Gastroesophageal sphincter (tissue), 4 donors: ENCODE measurements at places on chromosomes 1 and 21.

GRCh38 chr21:36732217-36732616 is 33.3 kb downstream of the SIM2 start:
- peaks cover 89% of the 10 kb centered on the region for H3K27me3 ChIP-seq
- no peak overlapping the region for H3K4me3 ChIP-seq
- no peak for ATAC-seq
- H3K4me1 ChIP-seq = no peaks in the 10 kb centered on the region

- no peaks in the 10 kb centered on the region for H3K27me3 ChIP-seq
- no peak for ATAC-seq
- no peak overlapping the region for H3K27ac ChIP-seq
- no peaks in the 10 kb centered on the region for H3K4me1 ChIP-seq
- H3K4me3 ChIP-seq = no peak overlapping the region
Observed at GRCh38 chr1:32877211-32878110, 6.7 kb upstream of the FNDC5 start.

DNA sequence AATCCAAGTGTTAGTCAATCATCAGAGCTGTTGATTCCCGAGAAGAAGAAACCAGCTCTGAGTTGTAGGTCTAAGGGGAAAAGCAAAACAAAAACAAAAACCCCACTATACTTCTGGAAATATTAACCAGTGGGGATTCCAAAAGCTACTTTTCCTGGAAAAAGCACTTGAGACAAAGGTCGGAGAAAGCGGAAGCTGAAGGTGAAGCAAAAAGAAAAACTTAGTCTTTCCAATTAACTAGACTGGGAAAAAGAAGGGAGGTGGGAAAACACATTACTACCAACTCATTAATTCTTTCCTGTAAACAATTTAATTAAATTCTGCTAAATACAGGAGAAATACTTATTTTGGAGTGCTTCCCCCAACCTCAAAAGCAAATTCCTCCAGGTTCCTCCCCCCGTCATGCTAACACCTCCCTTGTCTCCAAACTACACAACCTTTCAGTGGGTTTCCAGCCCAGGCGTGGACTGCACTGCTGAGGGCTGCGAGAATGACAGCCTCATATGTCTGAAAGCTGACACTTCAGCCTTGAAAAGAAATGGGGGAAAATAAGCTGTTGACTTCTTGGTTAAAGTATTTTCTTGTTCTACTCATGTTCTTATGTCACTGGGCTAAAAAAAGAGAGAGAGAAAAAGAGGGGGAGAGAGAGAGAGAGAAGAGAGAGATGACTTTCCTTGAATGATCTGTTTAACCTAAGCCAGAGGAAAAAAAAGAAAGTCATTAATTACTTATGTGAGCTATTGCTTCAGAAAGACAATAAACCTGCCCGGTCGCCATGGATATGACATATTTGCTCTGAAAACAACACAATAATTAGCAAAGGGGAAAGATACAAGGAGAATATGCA is 5.1 kb downstream of the CASZ1 start:
- peaks cover 65% of the 10 kb centered on the region for H3K4me1 ChIP-seq
- no peaks in the 10 kb centered on the region for H3K36me3 ChIP-seq
- no peak overlapping the region for H3K27ac ChIP-seq
- no peak overlapping the region for H3K4me3 ChIP-seq
- ATAC-seq = no peak
- peaks cover 75% of the 10 kb centered on the region for H3K27me3 ChIP-seq

DNA sequence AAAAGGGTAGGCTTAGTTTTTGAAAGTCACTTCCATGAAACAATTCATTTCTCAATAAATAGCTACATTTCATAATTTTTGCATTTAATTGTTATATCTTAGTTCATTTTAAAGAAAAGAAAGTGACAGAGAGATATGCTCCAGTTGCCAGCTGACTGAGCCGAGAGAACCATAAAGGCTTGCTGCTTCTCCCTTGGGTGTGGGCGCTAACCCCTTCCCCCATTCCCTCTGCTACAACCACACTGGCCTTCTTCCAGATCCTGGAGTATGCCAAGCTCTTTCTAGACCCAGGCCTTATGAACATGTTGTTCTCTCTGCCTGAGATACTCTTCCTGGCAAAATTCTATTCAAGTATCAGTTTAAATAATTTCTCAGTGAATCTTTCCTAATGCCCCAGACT is 12.3 kb downstream of the SORT1 start:
- H3K27me3 ChIP-seq = no peaks in the 10 kb centered on the region
- peak overlapping the region; percentile 76 for H3K27ac ChIP-seq
- H3K4me3 ChIP-seq = peak overlapping the region; percentile 5
- H3K4me1 ChIP-seq = peaks cover 21% of the 10 kb centered on the region

- no peak overlapping the region for H3K27ac ChIP-seq
- ATAC-seq = no peak
- no peaks in the 10 kb centered on the region for H3K27me3 ChIP-seq
- H3K36me3 ChIP-seq = no peaks in the 10 kb centered on the region
Observed at GRCh38 chr1:218301217-218301616, 16.1 kb downstream of the RRP15 start.
